IMR-90 (cell line): ENCODE measurements at places on chromosomes 13 and 19. TPM values are rescaled to one million over a fixed set of nuclear protein-coding genes. Genes with fewer than 3 reads are reported as not detected.

DNA sequence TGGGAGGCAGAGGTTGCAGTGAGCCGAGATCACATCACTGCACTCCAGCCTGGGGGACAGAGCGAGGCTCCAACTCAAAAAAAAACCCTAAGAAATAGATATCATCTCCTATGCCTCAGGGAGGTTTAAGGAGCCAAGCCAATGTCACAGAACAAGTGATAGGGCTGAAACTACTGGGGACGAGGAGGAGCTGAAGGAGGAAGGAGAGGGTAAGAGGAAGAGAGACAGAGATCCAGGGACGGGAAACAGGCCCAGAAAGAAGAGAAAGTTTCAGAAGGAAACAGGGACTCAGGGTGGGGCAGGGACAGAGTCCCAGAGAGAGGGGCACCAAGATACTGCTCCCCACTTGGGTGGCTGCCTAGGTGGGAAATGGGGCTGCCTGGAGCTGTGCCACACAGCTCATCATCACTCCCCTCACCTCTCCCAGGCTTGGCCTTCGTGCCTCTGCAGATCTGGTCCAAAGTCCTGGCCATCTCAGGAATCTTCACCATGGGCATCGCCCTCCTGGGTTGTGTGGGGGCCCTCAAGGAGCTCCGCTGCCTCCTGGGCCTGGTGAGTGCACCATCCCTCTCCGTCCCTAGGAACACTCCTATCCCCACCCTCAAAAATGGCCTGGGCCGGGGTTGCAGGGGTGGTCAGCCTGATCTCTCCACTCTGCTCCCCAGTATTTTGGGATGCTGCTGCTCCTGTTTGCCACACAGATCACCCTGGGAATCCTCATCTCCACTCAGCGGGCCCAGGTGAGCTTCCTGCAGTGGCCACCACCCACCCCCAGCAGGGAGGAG lies 1.5 kb downstream of the CD37 start:
- no peak for DNase-seq
- no peaks in the 10 kb centered on the region for H3K4me1 ChIP-seq
- no peaks in the 10 kb centered on the region for H3K27me3 ChIP-seq

DNA sequence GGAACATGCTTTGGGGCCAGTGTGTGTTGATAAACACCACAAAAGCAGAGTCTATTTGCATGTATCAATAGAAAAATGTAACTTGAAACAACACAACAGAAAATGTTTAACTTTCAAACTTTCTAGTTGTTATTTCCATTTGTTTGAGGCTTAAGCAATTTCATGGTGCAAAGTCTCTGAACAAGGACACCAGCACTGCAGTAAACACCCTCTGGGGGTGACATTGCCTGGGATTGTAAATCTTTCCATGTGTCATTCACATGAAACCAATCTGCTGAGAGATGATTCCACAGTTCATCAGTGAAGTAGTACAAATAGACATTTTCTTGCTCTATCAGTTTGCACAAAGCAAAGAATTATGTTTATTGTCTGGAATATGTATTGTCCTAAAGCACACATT lies 124.5 kb downstream of the ITGBL1 start:
- no peak for DNase-seq
- H3K4me1 ChIP-seq, result peaks cover 6% of the 10 kb centered on the region
- H3K36me3 ChIP-seq, result no peaks in the 10 kb centered on the region
- H3K4me3 ChIP-seq, result no peak overlapping the region
- no peak overlapping the region for H3K27ac ChIP-seq
- no peaks in the 10 kb centered on the region for H3K27me3 ChIP-seq

DNA sequence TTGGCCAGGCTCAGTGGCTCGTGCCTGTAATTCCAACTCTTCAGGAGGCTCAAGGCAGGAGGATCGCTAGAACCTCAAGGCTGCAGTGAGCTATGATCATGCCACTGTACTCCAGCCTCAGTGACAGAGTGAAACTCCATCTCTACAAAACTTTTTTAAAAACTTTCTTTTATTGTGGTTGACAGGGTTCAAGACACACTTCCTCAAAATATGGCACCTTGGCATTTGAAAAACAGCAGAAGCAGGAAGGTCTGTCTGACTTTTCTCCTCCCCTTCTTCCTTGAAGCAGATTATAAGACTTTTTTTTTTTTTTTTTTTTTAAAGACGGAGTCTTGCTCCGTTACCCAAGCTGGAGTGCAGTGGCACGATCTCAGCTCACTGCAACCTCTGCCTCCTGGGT lies 100.3 kb downstream of the TM9SF2 start:
- peaks cover 16% of the 10 kb centered on the region for H3K27me3 ChIP-seq
- H3K4me3 ChIP-seq, result no peak overlapping the region
- no peak for DNase-seq

GRCh38 chr13:30735025-30735871 lies at the start of gene ALOX5AP:
Gene ALOX5AP (plus strand): TSS chr13:30735543. CDS start chr13:30735606, 63 bp downstream.
- peaks cover 9% of the 10 kb centered on the region for H3K27me3 ChIP-seq
- no peak for DNase-seq
- H3K36me3 ChIP-seq, result no peaks in the 10 kb centered on the region

DNA sequence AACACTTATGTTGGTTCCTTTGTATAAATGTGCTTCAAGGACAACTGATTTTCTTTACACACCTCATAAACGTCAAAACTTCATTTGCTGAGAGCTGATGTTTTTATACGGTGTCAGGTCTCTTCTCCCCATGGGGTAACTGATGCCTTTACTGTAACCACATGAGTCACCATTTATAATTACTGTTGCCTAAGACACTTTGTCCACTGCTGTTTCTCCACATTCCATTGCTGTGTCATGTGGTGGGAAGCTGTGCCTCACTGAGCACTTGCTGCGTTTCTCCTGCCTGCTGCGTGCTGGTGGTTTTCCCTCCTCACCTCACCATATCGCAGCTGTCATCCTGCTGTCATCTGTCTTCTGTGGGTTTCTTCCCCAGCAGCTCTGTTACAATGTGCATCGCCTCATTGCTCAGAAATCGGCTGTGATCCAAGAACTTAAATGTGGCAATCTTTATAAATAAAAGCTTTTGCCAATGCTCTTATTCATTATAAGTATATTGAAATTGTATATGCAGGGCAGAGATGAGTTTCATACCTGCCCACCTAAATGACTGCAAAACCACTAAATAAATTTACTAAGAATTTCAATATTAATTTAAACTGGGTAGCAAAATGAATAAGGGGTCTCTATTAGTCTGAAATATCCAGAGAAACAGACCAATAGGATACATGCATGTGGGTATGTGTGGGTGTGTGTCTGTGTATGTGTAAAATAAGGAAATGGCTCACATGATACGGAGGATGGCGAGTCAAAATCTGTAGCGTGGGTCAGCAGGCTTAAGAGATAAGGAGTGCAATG lies 547.0 kb upstream of the SLITRK5 start:
- DNase-seq, result peak; percentile 100
- no peaks in the 10 kb centered on the region for H3K27me3 ChIP-seq
- no peak overlapping the region for H3K4me3 ChIP-seq
- peak overlapping the region; percentile 89 for H3K27ac ChIP-seq
- H3K4me1 ChIP-seq, result peaks cover 6% of the 10 kb centered on the region
- H3K36me3 ChIP-seq, result no peaks in the 10 kb centered on the region

- no peaks in the 10 kb centered on the region; the same call in 1 of the 2 replicates for H3K4me1 ChIP-seq
- no peak overlapping the region for H3K27ac ChIP-seq
- peak; percentile 28 for DNase-seq
- H3K4me3 ChIP-seq, result peak overlapping the region; percentile 66
- peaks cover 31% of the 10 kb centered on the region for H3K27me3 ChIP-seq
Measured at GRCh38 chr19:1725100-1726064, 27.9 kb upstream of the ONECUT3 start.

DNA sequence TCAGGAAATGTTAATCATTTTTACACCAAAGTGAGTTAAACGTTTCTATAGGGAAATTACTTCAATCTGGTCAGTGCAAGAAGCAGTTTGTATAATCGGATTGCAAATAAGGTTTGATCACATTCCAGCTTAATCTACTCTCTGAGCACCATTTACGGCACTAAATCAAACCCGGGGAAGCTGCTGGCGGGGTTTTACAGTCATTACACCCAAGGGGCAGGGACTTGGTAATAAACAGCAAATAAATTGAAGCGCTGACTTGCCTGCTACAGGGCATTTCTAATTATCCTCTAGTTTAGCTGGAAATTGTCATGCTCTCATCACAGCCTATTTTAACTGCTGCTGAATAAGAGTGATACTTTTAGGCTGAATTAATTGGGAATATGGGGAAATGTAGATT lies 152.1 kb upstream of the SOX21 start:
- H3K27me3 ChIP-seq, result peaks cover 10% of the 10 kb centered on the region
- no peak overlapping the region for H3K27ac ChIP-seq
- H3K4me1 ChIP-seq, result no peaks in the 10 kb centered on the region
- no peak for DNase-seq
- no peaks in the 10 kb centered on the region for H3K36me3 ChIP-seq
- no peak overlapping the region for H3K4me3 ChIP-seq

- H3K4me1 ChIP-seq, result no peaks in the 10 kb centered on the region
- H3K36me3 ChIP-seq, result no peaks in the 10 kb centered on the region
- peak; percentile 39 for DNase-seq
- H3K4me3 ChIP-seq, result no peak within 1 kb of the TSS
- H3K27me3 ChIP-seq, result peaks cover 21% of the 10 kb centered on the region
Measured at GRCh38 chr19:3708207-3708931, at the start of gene TJP3. Gene TJP3 (plus strand): TSS chr19:3708384. CDS start chr19:3728433, 20,049 bp downstream.

DNA sequence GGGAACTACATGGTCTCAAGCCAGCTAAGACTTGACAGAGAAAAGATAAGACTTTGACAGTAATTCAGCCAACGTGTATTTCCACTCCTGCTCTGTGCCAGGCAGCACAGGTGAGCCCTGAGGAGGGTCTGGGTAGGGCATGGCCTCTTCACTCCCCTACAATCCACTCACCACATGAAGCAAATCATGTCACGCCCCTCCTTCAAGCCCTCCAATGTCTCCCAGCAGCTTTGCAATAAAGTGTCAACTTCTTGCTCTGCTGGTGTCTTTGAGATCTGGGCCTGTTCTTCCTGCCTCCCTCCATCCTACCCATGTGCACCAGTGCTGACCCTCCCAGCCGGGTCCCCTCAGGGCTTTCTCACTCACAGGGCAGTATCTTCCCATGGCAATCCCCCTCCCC lies 58.5 kb downstream of the CCDC70 start:
- no peak overlapping the region for H3K4me3 ChIP-seq
- no peaks in the 10 kb centered on the region for H3K4me1 ChIP-seq
- no peaks in the 10 kb centered on the region for H3K36me3 ChIP-seq
- H3K27ac ChIP-seq, result no peak overlapping the region
- H3K27me3 ChIP-seq, result peaks cover 13% of the 10 kb centered on the region

PHF11 gene
- 3.9 and 6.7 TPM in 2 replicates for total RNA-seq

ZSWIM4 gene
- total RNA-seq, result 1.9 and 2.2 TPM in 2 replicates
